ENCODE measurements at places on chromosomes 7 and 10. TPM values are rescaled to one million over a fixed set of nuclear protein-coding genes. Genes with fewer than 3 reads are reported as not detected.

C10orf71 gene
- polyA plus RNA-seq, result 36.6 TPM

CABCOCO1 gene
- polyA plus RNA-seq, result 0.19 TPM

DNA sequence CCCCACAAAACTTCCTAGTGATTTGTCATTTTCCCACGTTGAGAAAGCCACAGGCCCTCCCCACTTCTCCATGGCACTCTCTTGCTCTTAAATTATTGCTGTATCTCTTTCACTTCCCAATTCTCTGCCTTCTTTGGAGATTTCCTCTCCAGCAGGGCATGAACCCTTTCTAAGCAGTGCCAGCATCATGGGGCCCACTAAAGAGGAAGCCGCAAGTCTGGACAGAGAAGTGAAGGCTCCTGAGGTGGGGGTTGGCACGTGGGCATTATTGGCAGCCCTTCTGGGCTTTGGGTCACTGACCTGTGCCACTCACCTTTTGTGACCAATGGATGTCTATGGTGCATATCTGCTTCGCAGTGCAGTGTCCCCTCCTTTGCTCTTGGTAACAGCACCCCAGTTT lies 97.7 kb upstream of the TCF7L2 start:
- DNase-seq, result no peak

- DNase-seq, result no peak
These were observed 15.3 kb downstream of the HNRNPA2B1 start for GRCh38 chr7:26185131-26185843.

DNA sequence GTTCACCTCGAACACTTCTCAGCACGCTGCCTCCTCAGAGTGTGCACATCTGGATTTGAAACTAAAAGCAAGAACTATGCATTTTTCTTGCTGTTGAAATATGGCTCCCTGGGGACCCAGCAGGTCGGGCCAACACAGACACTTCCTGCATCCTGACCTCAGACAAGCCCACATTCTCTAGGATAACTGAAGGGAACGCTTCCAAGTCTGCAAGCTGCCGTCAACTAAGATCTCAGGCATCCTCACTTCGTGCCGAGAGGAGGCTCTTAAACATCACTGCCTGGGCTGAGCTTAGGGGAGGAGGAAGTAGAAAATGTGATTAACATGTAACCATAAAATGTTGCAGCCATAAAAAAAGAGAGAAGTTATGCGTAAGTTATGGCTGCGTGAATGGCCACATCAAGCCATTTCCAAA lies 65.5 kb downstream of the PYROXD2 start:
- peak; percentile 91 for DNase-seq

GRCh38 chr10:102604439-102604841 lies 39.8 kb upstream of the TRIM8 start:
- no peak for DNase-seq

- DNase-seq, result no peak
These were observed 194.8 kb upstream of the ZNF32 start for GRCh38 chr10:43843321-43844101.

Measured in forelimb muscle (tissue), 1 donor.